ENCODE measurements at places on chromosomes 1 and 21.

DNA sequence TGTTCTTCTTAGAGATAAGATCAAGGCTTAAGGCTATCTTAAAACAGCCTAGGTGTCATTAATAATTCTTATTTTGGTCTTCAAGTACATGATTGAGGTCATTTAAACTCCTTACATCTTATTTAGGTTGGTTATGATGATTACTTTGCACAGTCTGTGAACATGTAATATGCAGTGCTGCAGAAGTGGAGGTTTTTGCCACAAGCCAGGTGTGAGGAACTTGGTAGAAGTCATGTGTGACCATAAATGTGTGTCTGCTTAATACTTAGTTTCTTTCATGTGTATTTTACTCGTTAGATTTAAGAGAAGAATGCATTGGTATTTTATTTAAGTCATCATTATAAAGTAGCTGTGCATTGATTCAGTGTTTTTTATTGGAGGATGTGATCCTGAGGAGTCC lies 10.1 kb downstream of the ATG4C start:
- DNase-seq, result no peak

GRCh38 chr1:9822490-9822889 lies 1.3 kb downstream of the CLSTN1 start:
- DNase-seq, result no peak

DNA sequence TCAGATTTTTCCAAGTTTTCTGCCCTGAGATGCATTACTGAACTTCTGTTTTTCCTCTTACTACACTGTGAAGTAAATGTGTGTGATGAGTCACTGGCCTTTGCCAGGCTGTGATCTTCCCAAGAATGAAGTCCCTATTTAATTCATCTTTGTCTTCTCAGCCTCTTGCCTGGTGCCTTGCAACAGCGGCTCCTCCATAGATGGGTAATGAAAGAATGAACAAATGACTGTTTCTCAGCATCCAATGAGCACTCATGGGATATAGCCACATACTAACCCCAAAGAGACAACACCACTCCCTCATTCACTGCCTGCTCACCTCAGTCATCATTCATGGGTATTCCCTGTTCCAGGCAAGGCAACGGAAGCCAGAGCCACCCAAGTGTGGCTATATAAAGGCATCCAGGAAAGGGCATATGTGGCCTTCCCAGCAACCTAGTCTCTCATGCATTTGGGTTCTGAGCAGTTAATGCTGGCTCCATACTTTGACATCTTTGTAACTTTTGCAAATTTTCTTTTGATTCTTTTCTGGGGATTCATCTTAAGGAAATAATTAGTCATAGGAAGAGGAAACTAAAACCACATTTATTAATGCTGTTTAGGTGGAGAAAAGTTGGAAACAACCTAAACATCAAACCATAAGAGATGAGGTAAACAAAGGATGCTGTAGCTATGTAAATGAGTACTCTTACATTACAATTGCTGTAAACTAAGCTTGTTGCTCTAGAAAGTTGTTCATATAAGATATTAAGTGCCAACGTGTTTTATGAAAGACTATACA lies 71.9 kb downstream of the HIVEP3 start:
- DNase-seq, result no peak

DNA sequence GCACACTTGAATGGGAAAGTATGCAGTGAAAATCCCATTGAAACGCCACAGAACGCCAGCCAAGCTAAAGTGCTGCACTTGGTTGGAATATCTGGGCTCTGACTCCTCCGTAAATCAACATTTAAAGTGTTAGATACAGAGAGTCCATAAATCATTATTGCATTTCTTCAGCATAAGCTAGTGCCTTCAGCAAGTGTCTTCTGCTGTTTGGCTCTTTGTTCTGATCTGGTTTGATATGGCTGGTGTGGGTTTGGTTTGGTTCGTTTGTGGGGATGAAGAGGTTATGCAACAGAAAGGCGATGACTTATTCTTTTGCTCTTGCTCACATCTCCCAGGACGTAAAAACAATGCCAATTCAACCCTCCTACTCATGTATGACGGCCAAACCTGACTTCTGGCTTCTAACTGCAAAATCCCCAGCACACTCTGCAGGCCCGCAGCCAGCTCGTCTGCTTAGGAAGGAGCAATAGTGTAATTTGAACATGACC lies 121.8 kb upstream of the ERG start:
- DNase-seq, result no peak
